ENCODE measurements at places on chromosomes 7 and 10.

- DNase-seq: no peak
Observed at GRCh38 chr7:48518092-48518491, 346.8 kb downstream of the ABCA13 start.

GRCh38 chr7:112283382-112283910 is 77.0 kb downstream of the ZNF277 start:
- DNase-seq: no peak

DNA sequence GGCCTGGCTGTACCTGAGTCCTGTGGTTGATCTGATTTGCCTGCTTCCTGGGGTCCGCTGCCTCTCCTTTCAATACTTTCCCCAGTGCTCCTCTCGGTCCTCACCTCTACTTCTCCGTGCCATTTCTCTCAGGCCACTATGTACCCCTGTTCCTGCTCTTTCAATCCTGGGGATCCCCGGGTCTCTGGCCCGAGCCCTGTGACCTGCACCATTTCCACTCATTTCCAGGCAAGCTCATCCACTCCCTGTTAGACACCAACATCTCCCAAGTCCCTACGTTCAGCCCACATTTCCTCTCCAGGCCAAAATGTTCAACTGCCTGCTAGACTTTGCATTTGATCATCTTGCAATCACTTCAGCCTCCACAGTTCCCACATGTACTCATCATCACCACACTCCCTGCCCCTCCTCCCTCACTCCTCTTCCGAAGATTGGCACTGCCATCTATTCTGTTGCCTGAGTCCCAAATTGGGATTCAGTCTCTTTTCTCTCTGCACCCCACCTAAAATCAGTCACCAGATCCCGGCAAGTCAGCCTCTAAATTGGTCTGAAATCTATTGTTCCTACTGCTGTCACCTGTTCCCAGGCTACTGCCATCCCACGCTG is 34.4 kb upstream of the ZMIZ1 start:
- peak; percentile 12 for DNase-seq

DNA sequence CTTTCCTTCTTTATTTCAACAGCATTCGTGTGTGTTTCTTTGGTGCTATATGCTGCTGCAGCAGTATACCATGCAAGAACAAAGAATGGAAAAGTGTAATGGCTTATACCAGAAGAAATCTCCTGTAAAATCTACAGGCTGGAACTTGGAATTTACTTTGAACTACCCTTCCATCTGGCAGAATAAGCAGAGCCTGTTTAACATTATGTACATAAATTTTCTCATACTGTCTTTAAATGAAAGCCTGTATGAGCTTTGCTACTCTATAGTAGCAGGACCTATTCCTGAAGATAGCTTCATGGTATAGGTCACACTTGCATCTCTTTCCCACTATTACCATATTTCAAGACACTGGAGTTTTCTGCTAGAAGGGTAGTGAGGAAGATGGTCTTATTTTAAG is 522.1 kb upstream of the GHITM start:
- DNase-seq: no peak

DNA sequence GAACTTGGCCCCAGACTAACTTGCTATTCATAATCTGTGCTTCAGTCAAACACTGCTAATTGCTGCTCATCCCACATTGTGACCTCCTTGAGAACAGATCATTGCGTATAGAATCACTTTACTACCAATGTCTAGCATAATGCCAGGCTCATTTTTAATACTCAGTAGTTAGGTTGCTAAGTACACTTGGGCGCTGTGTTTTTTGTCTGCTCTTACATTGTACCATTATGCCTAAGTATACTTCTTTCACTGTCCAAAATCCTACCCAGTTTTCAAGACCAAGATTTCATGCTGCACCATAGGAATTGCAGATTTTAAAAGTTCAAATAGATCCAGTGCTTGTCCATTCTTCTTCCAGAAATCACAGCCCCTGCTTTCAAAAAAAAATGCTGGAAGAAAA is 32.8 kb upstream of the TMEM106B start:
- no peak for DNase-seq

DNA sequence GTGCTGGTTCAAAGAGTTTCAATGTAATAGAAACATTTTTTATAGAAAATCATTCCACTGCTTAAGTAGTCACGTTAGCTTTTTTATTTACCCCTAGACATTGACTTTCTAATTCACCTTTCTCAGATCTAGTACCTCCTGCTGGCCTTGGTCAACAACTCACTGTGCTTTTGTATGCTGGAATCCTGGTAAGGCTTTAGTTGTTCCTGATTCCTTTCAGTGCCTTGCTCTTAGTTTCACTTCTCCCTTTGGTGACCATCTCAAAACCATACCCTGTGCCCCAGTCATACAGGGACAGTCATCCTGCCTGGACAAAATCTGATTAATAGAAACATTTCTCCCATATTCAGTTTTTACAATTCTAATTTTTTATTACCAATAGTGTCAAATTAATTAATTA is 130.2 kb downstream of the GPR37 start:
- DNase-seq: no peak

DNA sequence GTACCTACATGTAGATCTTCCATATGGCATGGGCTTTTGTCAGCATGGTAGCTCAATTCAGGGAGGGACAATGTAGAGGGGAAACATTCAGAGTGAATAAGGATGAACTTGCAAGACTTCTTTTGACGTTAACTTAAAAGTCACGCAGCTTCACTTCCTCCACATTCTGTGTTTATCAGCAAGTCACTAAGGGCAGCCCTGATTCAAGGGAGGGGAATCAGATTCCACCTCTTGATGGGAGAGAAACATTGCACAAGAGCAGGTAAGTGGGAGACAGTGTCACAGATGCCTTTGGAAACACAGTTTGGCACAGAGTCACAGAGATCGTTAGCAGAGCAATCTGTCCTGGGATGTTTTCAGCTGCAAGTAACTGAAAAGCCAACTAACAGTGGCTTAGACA is 26.2 kb downstream of the C10orf67 start:
- no peak for DNase-seq

DNA sequence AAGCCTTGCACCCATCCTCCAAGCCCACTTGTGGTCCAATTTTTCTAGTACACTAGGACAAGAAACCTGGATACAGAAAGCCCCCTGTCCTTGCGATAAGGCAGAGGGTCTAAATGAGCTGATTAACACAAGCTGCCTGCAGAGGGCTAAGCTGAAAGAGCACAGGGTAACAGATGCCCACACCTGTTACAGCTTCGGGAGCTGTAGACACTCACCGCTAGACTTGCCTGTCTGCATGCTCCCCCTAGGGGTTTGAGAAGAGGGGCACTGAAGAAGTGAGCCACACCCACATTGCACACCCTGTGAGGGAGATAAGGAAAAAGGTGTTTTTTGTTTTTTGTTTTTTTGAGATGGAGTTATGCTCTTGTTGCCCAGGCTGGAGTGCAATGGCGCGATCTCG is 386.5 kb upstream of the AUTS2 start:
- no peak for DNase-seq

- DNase-seq: no peak
Observed at GRCh38 chr10:128922172-128922571, 544.9 kb upstream of the MGMT start.

- DNase-seq: no peak
Observed at GRCh38 chr10:10821926-10822325, 195.7 kb upstream of the CELF2 start.

DNA sequence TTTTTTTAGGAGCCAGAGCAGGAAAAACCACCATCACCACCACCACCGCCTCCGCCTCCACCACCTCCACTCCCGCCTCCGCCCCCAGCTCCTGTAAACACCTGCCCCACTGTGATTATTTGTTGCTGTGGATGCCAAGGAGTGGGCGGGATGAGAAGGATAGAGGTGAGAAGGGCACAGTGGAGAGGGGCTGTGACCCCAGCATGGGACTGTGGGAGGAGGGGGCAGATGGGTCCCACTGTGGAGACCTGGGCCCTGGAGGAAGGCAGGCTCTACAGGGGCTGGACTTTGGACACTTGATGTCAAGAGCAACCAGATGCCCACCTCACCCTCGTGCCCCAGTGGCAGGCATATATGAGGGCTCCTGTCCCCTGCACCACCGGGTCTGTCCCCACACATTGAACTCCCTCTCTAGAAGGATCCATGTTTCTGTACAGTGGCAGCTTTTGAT is 24.7 kb downstream of the ANTXRL start:
- no peak for DNase-seq

DNA sequence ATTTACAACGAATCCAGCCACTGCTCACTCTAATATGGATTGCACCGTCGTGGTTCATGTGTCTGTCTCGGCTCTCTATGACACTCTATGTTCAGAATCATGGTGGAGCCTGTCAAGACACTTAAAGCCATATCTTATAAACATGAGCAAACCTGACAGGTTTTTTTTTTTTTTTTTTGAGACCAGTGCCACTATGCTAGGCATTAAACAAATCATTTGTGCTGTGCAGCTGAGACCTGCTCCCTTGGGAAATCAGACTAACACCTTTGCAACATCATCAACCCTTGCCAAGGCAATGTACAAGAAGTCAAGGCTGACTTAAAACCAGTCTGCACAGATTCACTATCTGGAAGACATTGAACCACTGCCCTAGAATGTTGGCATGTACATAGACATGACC is 181.2 kb upstream of the ANK3 start:
- DNase-seq: no peak

- DNase-seq: no peak
Observed at GRCh38 chr10:98609265-98609664, 162.5 kb upstream of the HPS1 start.

- no peak for DNase-seq
Observed at GRCh38 chr7:118202061-118202460, 18.1 kb downstream of the LSM8 start.

GRCh38 chr10:67837541-67838314 is at the start of gene DNAJC12:
Gene DNAJC12, minus strand, starts transcription at chr10:67838188. Its CDS starts 177 bp downstream, at chr10:67838011.
- DNase-seq: no peak

GRCh38 chr10:23988006-23988405 is 220.9 kb upstream of the KIAA1217 start:
- no peak for DNase-seq

GRCh38 chr10:78731675-78732074 is 337.1 kb upstream of the ZMIZ1 start:
- no peak for DNase-seq

DNA sequence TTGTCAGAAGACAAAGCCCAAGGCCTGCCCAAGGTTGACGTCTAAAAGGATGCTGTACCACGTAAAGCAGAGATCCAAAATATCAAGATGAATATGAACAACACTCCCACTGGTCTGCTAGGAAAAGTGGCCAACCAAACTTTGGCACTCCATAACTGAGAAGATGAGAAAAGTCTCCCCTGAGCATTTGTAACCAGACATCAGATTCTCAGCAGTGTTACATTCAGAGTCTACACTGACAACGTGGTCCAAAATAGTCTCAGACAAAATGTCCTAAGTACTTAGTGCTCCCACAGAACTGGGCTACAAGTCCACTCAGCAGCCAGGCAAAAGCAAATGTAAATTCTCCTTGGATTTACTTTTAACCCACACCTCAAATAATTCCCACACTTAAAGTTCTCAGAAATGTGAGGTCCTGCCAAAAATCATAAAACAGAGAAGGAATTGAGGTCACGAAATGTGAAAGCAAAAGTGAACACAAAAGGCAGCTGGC is 185.1 kb upstream of the NOBOX start:
- no peak for DNase-seq

DNA sequence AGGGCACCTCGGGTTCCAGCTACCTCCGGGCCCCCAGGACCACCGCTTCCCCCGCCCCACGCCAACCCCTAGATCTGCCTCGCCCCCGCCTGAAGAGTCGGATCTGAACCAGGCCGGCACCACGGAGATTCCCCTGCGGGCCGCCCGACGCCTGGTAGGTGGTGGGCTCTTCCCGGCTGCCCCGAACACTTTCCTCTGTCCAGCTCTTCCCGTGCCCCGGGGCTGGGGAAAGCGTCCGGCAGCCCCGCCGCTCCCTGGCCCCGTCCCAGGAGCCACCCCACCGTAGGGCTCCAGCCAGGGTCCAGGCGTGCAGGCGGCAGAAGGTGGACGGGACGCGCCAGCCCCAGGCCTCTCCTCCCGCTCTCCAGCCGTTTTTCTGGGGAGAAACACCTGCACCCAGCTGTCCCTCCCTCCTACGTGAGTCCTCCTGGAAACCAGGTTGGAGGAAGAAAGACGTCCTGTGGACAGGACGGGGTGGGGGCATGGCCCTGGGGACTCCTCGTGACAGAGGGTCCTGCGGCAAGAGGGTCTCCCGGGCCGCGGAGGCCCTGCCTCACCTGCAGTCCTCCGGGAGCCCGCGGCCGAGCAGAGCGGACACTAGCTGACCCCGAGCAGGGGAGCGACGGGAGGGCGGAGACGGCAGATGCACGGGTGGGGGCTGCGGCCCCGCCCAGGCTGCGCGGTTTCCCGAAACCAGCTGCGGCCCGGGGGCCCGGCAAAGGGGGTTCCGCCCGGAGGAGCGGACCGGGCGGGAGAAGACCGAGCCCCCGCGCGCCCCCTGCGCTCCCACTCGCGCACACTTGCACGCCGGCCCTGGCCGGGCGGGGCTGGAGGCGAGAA is at the start of gene TMEM176B:
TSS of gene TMEM176B (minus strand) at position 624 of the 840 bp plus-strand sequence. CDS start 3,795 bp downstream, outside the sequence.
- peak; percentile 13 for DNase-seq

GRCh38 chr7:79683916-79684315 is 230.4 kb upstream of the MAGI2 start:
- DNase-seq: no peak

- no peak for DNase-seq
Observed at GRCh38 chr10:120897343-120897742, 46.2 kb downstream of the WDR11 start.

DNA sequence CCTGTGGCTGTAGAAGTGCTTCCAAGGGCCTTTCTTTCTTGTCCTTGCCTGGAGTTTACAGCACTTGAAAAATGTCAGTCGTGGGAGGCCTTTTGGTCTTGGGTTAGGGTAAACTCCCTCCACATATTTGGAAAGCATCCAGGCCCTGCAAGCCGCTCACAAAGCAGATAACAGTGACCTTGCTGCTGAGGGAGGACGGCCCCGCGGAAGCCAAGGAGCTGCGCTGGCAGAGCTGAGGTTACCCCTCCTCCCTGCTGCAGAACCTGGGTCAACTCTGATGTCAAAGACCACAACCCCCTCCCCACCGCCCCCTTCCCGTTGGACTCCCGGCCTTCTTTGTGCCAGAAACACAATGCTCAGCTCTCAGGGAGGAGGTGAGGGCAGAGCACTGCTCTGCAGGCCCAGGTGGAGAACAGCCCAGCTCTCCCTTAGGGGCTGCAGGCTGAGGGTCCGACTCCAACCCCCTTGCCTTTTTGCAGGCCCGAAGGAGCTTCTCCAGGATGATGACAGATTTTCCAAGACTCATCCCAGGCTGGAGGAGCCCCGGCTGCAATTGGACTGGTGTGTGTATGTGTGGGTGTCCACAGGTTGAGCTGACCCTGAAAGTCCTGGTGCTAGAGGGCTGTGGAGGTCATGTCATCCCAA is 957.6 kb upstream of the ZNF722 start:
- no peak for DNase-seq
